Endothelial cell of coronary artery (primary cell): ENCODE measurements at places on chromosomes 5 and 9. TPM values are rescaled to one million over a fixed set of nuclear protein-coding genes. Genes with fewer than 3 reads are reported as not detected.

Gene GPX3
- total RNA-seq = 3.8 and 5.1 TPM in 2 replicates

Gene MLANA
- total RNA-seq = not detected in 2 replicates

Gene GARIN3
- not detected in 2 replicates for total RNA-seq

Gene NUTM2F
- total RNA-seq = not detected in 2 replicates

Gene TOR4A
- 27.3 and 27.6 TPM in 2 replicates for total RNA-seq

Gene RNF180
- total RNA-seq = 3.7 and 6.4 TPM in 2 replicates

Gene MEIKIN
- not detected in 2 replicates for total RNA-seq

Gene ST8SIA4
- 1.1 and 8.0 TPM in 2 replicates for total RNA-seq

Gene MZB1
- total RNA-seq = 0.09 and 0.19 TPM in 2 replicates
